ENCODE measurements at places on chromosomes 12 and 14.

GRCh38 chr14:101635749-101636560, 74.7 kb downstream of the DIO3 start:
- no peak for DNase-seq

DNA sequence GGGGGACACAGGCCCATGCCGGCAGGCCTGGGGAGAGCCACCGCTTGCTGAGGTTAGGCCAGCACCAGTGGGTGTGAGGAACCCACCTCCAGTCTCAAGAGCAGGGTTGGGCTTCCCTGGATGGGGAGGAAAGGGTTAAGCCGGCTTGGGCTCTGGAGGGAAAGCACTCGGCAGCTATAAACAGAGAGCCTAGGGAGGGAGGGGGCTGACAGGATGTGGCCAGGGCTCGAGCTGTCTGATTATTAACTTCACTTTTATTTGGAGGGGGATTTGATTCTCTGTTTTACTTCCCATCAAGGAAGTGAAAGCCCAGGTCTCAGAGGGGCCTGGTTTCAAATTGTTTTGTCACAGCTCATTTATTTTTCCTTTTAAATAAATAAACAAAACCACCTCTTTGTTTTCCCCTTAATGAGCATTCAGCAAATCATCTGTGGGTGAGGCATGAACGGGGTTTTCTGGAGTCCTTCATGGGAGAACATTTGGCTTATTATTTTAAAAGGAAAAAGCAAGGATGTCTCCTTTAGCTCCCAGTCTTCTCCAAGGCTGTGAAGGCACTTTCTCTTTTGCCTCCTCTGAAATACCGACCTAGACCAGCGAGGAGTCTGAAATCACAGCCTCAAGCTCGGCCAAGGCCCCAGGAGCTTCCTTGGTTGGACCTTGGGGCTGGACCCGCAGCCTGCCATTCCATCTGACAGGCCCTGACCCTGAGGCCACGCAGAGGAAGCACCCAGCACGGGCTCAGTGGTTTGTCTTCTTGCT, 21.9 kb upstream of the ZFP36L1 start:
- DNase-seq, result no peak

DNA sequence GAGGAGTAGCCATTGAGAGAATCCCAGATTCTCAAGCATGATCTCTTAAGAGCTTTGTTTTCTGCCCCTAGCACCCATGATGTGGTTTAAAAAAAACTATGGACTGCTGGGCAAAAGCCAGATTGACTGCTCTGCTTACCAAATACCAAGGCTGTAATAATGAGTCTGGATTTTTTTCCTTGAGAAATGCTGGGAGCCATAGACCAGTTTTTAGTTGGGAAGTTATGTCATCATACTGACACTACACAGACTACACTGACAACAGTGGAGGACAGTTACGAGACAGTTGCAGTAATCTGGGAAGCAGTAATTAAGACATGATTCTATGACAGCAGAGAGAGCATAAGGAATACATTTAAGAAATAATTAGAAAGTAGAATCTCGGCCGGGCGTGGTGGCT, 35.8 kb downstream of the SPATA7 start:
- no peak for DNase-seq

DNA sequence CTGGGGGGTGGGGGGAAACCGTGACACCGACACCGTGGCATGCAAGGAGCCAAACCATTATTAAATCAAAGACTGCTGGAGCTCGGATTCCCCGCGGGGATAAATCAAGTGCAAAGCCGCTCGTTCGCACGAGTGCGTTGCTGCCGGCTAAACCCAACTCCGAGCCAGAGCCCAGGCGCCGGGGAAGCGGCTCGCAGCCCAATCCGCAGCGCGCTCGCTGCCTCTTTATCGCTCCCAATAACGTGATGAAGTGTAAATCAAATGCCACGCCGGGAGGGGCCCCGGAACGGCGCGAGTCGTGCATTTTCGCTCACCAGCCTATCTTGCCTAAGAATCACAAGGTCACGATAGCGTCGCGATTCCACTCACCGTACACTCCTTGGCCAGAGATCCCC, 1.3 kb downstream of the MDGA2 start:
- no peak for DNase-seq

DNA sequence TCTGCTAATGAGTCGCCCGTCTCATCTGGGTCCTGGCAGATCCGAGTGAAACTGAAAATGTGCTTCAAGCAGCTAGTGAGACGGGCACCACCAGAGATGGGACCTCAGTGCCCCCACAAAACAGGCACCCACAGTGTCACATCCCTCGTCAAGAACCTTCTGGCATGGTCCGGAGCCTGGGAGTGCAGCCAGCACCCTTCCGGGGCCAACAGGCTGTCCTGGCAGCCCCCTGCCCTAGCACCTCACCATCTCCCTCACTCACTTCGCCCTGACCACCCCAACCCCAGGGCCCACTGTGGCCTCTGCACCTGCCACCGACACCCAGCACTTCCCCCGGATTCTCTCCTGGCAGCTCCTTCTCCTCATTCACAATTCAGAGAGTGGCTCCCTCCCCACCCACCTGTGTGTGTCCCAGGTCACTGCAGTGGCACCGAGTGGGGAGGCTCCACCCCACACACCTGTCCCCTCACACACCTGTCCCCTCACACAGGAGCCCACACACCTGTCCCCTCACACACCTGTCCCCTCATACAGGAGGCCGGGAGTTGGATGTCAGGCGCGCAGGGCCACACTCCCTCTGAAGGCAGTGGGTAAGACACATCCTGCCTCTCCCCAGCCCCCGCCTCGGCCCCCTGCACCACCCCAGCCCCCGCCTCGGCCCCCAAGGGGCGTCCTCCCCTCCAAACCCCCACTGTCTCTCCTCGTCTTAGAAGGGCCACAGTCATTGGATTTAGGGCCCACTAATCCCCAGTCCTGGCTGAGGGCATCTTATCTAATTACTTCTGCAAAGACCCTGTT, 7.9 kb downstream of the GALNT9 start:
- DNase-seq, result no peak

DNA sequence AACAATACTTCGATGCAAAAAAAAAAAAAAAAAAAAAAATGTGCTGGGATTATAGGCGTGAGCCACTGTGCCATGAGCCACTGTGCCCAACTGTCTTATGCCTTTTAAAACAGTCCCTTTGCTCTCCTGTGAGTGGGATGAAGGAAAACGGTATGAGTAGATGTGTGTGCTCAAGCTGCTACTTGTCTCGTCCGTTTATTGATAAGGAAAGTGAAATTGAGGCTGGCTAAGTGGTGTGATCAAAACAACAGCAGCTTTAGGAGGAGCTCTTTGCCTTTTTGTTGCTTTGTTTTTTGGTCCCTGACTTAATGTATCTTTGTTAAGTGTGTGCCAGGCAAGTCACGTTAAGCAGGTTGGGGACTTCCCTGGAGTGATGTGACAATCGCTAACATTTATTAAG, 275.9 kb downstream of the TMEM132C start:
- DNase-seq, result no peak

DNA sequence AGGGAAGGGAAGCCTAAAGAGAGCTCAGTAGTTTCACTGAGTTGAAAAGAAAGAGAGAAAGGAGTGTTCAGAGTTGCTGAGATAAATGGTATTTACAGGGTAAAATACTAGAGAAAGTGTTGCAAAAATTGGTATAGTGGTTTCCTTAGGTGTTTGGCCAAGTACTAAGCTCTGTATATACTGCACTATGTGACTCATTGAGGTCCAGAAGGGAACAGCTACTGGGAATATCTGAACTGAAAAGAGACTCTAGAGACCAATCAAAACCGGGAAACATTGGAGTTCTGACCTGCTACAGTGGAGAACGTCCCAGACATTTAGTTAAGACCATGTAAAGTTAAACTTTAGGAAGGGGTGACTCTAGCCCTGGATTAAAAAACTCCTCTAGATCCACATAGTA, 42.7 kb upstream of the ALX1 start:
- DNase-seq, result no peak

DNA sequence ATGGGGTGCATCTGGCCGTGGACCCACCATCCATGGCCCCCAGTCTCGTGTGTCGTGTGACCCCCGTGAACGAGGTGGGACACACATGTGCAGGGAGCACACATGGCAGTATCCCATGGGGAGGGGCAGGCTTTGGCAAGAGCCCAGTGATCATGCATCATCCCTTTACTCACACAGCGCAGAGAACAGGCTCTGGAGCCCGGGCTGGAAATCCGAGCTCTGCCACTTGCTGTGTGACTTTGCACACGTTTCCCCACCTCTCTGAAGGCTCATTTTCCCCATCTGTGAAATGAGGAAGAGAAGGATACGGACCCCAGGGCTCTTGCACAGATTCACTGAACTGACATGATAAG, 119.9 kb downstream of the PHETA1 start:
- no peak for DNase-seq

DNA sequence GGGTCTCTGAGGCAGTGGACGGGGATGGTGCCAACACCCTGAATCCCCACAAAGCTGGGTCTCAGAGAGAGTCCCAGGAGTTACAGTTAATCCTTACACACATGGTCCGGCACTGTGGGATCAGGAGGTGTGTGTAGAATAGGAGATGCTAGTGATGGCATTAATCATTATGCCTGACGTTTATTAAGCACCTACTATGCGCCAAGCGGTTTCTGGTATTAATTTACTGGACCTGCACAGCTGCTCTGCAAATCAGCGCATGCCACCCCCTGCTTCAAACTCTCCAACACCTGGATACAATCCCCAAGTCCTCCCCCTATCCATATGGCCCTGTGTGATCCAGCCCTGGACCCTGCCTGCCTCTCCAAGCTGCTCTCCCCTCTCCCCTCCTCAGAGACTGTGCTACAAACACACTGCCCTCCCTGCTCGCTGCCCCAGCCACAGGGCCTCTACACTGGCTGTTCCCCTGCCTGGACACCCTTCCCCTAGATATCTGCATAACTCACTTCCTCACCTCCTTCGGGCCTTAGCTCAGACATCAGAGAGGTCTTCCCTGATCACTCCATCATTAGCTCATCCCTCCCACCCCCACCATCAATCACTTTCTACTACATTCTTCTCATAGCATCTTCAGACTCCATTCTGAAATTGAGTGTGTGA, 86.0 kb downstream of the RFLNA start:
- DNase-seq, result no peak

GRCh38 chr12:109927622-109928021, 27.5 kb downstream of the TCHP start:
- no peak for DNase-seq

- DNase-seq, result no peak
These were observed 37.7 kb downstream of the RASAL1 start for GRCh38 chr12:113097716-113098440.

DNA sequence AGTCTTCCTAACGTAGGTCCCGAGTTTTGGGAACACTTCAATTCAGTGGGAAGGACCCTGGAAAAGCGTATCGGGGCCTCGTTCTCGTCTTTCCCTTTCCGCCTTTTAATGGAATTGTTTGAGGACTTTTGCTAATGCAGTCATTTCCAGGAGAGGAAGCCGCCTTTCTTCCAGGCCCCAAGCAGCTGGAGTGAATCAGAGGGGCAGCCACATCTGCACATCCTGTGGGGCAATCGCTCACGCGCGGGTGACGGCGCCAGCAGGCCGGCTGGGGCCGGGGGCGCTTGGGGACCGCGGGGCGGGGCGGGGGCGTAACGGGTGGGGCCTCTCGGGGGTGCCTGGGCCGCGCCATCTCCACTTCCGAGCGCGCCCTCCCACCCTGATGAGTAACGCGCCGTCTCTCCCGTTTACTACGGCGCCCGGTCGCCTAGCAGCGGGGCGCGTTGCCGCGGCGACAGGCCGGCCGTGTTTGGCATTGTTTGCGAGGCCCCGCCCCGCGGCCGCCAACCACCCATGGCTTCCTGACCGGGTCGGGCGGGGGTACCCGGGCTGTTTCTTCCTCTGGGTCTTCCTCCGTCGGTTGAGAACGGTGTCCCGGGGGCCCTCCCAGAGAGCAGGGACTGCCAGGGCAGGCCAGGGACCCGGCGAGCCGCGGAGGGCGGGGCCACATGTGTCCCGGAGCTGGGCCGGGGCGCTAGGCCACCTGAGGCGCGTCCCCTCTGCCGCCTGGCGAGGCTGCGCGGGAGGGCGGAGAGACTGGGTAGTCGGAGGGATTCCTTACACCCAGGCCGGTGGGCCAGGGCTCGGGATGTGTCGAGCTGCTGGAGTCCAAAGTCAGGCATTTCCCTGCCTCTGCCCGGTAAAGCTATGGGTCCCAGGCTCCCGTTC, 2.3 kb downstream of the GSG1 start:
- DNase-seq, result peak; percentile 70

- no peak for DNase-seq
These were observed 483.5 kb downstream of the ATP23 start for GRCh38 chr12:58424735-58425392.

- DNase-seq, result no peak
These were observed 11.2 kb upstream of the TMX1 start for GRCh38 chr14:51228890-51229289.

- DNase-seq, result no peak
These were observed 1244.9 kb upstream of the SEL1L start for GRCh38 chr14:82778601-82779000.

DNA sequence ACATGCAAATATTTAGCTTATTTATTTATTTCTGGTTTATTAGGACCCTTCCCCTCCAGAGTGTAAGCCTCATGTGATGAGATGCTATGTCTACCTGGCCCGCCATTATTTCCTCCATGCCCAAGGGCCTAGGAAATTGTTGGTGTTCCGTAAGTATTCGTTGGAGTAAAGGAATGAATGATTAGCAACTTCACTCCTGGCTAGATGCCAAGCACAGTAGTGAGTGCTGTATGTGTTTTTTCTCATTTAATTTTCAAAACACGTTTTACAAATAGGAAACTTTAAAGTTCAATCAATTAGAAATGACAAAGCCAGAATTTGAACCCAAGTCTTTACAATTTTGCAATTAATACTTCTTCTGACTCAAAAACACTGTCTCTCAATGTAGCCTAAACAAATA, 253.8 kb downstream of the BCAT1 start:
- DNase-seq, result no peak

DNA sequence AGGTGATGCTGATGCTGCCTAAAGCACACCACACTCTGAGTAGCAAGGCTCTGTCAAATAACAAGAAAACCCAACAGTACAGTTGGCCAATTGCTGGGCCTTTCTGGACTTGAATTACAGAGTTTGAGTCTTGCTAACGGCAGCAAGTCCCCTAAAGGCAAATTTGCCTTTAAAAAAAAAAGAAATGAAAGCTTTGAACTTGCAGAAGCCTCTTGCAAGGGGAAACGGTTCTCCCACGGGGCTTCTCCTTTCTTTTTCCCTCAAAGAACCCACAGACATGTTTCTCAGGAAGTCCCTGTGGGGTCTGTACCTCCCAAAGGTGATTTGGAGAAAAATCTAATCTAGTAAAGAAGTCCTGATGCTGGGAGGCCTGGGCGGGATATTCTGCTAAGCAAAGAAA, 191.3 kb upstream of the MYL2 start:
- no peak for DNase-seq

- no peak for DNase-seq
These were observed 48.2 kb upstream of the DLK1 start for GRCh38 chr14:100678469-100678828.

Data from stimulated activated CD4-positive, alpha-beta T cell treated with anti-CD3 and anti-CD28 coated beads, TNF-alpha, amount 100 ng/mL, for 4 hours (primary cell).